Stimulated activated CD8-positive, alpha-beta memory T cell treated with anti-CD3 and anti-CD28 coated beads, Interleukin-7, amount 100 ng/mL, for 24 hours (primary cell): ENCODE measurements at places on chromosomes 11 and 22.

DNA sequence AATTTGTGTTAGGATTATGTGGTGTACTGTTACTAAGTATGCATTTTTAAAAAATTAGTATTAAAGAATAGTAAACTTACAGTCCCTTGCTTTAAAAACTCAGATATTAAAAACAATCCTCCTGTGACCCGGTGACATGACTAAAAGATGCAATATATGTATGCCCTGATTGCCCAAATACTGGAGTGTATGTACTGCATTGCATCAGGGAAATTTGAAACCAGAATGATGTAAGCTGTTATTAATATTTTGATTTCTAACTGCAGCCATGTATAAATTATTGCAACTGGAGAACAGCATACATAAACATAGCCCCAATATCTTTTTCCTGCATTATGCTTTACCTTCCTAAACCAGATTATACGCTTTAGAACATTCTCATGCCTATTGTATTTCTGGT lies 3.7 kb upstream of the HSPA8 start:
- DNase-seq = no peak

DNA sequence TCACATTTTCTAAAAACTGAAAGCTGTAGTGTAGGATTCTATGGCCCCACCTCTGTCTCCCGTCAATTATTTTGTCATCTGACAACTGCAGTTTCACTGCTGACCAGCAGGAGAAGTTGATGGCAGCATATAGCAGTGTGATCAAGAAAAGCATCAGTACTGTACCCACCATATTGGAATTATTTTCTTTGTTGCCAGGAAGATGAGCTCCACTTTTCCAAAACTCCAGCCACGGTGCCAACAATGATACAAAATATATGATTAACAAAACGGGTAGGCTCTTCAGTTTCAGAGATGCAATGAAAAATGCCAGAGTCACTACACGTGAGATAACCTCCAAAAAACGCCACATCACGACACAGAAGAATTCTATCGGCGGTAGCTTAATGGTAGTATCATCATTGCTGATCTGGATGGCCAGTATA lies 41.3 kb downstream of the XKR3 start:
- no peak for DNase-seq

DNA sequence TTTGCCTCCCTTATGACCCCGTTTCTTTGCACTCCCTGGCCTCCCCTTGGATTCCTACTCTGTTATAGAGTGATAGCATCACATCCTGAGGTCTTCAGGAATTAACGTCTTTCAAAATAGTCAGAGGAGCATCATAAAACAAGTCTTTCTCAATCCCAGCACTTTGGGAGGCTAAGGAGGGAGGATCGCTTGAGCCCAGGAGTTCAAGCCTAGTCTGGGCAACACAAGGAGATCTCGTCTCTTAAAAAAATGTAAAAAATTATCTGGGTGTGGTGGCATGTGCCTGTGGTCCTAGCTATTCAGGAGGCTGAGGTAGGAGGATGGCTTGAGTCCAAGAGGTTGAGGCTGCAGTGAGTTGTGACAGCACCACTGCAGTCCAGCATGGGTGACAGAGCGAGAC lies 68.7 kb upstream of the AMPD3 start:
- DNase-seq = no peak

- DNase-seq = no peak
Measured at GRCh38 chr11:91133361-91133760, 910.5 kb upstream of the CHORDC1 start.

DNA sequence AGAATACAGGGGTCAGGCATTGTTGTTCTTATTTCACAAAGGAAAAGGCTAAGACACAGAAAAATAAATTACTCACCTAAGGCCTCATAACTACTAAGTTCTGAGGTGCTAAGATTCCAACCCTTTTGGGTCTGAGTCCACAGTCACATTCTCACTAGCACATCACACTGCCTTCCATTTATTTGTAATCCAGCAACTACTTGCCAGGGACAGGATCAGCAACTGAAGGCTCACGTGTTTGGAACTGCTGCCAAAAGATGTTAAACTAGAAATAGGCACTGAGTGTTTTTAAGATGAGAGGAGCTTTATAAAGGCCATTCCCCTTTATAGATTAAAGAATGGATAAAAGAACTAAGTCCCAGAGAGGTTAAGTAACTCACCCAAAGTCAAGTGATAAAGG lies 58.0 kb downstream of the CADM1 start:
- DNase-seq = no peak

- no peak for DNase-seq
Measured at GRCh38 chr11:35363246-35363801, 56.0 kb downstream of the SLC1A2 start.

GRCh38 chr11:924406-925157 lies 1.1 kb upstream of the AP2A2 start:
- no peak for DNase-seq

DNA sequence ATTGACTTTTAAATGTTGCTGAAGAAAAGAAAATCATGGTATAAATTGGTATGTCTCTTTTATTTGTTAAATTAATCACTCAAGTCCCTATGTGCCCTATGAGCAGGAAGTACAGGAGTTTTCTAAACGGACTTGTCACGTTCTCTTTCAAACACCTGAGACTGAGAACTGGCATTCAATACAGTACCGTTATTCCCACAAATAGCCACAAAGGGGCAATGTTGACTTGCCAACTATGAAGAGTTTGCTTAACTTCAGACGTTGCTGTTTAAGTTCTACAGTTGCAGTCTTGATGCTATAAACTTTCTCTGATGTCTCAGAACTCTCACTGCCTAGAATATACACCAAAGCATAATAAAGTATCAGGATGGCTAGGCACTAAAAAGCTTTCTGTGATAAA lies 7.6 kb downstream of the OR56A1 start:
- DNase-seq = no peak

GRCh38 chr11:65424205-65425104 lies 1.9 kb downstream of the NEAT1 start:
- peak; percentile 49 for DNase-seq

DNA sequence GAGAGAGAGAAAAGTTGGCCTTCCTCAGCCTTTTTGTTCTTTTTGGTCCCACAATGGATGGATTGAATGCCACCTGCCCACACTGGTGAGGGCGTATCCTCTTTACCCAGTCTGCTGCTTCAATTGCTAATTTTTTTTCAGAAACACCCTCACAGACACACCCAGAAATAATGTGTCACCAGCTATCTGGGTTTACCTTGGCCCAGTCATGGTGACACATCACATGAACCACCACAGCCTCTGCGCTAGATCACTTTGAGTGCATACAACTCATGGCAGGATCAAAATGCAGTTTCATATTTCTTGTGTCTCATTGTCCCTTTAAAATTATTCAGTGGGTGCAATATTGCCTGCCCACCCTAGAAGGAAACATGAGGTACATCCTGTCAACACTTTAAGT lies 63.3 kb downstream of the ADAMTS15 start:
- no peak for DNase-seq

DNA sequence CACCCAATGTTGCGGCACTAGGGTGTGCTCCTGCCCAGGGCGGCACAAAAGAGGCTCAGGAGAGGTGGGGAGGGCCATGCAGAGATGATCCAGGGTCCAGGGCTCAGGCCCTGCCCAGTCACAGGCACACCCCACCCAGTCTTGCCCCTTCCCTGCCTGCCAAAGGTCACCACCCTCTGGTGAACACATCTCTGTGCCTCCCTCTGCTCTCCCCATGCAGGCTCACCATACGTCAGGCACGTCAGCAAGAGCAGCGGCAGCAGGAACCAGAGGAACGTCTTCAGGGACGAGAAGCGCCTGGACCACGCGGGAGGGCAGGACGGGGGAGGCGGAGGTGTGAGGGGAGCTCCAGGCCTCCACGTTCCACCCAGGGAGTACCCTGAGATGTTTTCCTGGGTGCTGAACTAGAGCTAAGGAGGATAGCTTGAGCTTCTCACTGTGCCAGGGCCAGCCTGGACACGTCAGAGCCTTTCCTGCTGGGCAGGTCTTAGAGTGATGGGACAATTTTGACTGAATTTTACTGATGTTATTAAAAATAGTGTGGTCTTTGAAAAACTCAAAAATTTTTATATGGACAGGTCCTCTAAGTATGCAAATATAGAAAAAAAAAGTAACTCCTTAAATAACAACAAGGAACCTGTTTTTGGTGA lies 7.2 kb downstream of the SUN2 start:
- DNase-seq = no peak

- DNase-seq = no peak
Measured at GRCh38 chr11:120182372-120182771, 28.5 kb upstream of the OAF start.

- no peak for DNase-seq
Measured at GRCh38 chr11:45273509-45273908, 12.6 kb downstream of the SYT13 start.

GRCh38 chr11:15670520-15671070 lies 555.9 kb downstream of the INSC start:
- no peak for DNase-seq
